ENCODE measurements at places on chromosomes 1 and 21. TPM values are rescaled to one million over a fixed set of nuclear protein-coding genes. Genes with fewer than 3 reads are reported as not detected.

DNA sequence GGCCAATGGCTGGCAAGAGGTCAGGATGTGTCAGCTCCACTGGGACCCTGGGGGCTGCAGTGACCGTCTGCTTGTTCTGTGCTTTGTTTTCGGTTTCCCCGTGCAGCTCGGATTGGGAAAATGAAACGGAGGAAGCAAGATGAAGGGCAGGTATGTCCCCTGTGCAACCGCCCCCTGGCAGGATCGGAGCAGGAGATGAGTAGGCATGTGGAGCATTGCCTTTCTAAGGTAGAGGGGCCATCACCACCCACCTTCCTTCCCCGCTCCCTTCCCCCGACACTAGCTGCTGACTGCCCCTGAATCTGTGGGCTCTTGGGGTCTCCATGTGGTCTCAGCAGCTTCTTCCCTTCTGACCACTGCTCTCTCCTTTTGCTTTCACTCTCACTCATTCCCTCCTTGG, 38.8 kb downstream of the TMEM53 start:
- DNase-seq, result no peak

DNA sequence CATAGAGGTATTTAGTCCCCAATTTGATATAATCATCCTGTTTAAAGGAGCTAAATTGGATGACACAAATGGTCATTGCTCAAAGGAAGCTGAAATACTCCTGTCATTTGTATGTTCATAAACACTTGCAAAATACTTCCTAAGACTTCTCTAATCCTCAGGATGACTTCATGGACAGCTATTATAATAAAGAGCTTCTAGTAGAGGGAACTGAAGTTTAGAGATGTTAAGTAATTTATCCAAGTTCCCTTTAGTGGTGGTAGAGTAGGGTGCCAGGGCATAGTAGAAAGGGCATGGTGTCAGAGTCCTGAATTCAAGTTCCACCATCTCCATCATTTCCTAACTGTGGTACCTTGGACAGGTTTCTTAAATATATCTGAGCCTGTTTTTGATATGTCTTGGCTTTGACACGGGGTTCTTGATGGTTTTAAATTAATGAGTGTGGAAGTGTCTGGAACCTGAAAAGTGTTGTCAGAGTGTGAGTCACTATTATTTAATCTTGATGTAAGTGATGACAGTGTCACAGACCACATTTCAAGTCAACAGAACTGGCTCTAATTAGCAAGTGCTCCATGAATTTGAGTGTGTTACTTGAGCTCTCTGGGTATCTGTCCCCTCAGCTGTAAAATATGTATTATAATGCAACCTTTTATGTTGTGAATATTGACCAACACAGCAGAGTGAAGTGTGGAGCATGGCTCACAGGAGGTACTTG, 12.1 kb upstream of the GBP6 start:
- DNase-seq, result no peak

DNA sequence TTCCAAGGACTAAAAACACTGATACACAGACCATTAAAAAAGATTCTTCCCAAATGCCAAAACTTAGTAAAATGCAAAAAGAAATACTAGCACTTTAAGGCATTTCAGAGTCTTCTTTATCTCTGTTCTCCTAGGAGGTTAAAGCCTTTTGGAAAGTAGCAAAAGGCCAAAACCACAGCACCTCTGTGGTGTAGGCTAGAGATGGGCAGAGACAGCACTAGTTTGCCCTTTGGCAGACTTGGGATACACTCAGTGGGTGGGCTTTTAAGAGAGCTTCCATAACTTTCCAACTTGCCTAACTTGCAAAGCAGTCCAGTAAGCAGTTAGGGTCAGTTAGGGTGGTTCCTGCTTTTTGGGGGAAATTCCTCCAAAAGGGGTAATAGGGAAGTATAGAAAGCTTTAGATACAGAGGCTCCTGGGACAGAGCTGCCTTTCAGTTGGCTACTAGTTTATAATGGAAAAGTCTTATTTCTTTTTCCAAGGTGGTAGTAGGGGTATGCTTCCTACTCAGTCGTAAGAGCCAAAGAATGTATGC, 17.9 kb upstream of the PTCH2 start:
- DNase-seq, result no peak

- DNase-seq, result no peak
Observed at GRCh38 chr1:65151641-65152040, 3.6 kb downstream of the AK4 start.

GRCh38 chr1:37612186-37612585, 16.4 kb upstream of the GNL2 start:
- no peak for DNase-seq

GRCh38 chr1:226349081-226349480, 40.1 kb upstream of the LIN9 start:
- DNase-seq, result no peak

Gene C1orf226
- total RNA-seq, result under 0.01 TPM

Gene SZT2
- total RNA-seq, result 35.4 TPM

Gene GPR25
- total RNA-seq, result not detected

Gene BSND
- not detected for total RNA-seq

Gene RNF11
- total RNA-seq, result 128 TPM

Gene TMEM52
- total RNA-seq, result 0.43 TPM
